ENCODE measurements at places on chromosomes 4 and X.

- no peak for DNase-seq
These were observed 407.6 kb downstream of the ANKRD50 start for GRCh38 chr4:124304941-124305340.

- no peak for DNase-seq
These were observed 105.6 kb downstream of the APOOL start for GRCh38 chrX:85109235-85109634.

- DNase-seq, result no peak
These were observed 86.7 kb upstream of the NKX1-1 start for GRCh38 chr4:1492651-1493539.

GRCh38 chr4:174434455-174434854 is 87.8 kb downstream of the HPGD start:
- no peak for DNase-seq

GRCh38 chrX:68640661-68641060 is 6.8 kb upstream of the STARD8 start:
- DNase-seq, result no peak

- DNase-seq, result no peak
These were observed 351.5 kb downstream of the TMA16 start for GRCh38 chr4:163846008-163846407.

- DNase-seq, result no peak
These were observed 899 bp upstream of the TMPRSS11D start for GRCh38 chr4:67884701-67885100.

GRCh38 chr4:57018980-57019379 is 40.3 kb downstream of the POLR2B start:
- DNase-seq, result no peak

DNA sequence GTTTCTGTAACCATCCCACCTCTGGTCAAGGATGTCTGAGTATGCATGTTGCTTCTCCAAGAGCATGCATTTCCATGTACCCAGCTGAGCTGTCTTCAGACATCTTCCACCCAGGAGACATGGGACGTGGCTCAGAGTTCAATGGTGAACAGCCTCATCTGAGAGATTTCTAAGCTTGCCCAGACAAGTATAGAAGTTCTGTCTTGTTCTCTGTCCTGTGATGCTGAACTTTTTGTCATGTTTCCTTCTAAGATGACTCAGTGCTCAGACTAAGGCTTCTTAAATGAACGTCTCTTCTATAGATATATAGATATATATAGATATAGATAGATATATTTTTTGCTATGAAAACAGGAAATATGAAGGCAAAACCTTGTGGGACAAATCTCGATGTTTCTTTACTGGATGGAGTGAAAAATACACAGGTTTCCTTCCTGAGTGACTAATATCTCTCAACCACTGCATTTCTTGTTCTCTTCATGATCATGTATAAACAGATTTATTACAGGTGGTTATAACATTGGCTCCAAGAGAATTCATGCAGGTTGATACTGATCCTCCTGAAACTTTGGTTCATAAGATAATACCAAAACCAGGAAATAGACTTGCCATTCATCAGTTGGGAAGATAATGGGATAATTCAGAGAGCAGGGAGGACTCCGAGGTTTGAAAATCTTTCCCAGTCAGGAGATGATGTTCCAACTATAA is 168.2 kb downstream of the ZNF518B start:
- no peak for DNase-seq

DNA sequence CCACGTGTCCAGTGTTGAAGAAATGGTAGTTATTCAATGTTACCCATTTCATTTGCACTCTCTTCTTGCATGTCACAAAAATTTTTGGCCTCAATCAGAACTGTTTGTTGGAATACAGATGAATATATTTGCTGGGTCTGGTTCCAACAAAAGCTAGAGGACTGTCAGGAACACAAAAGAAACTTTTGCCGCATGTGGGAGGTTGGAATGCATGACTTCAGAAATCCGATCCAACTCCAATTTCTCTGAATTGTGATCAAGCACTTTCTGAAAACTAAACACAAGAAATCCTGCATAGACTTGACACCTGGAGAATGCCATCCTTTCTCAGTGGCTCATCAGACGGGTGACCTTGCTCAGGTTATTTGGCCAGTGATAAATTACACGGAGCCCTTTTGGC is 15.4 kb downstream of the SETD7 start:
- DNase-seq, result no peak

GRCh38 chr4:37882665-37883296 is 8.1 kb upstream of the TBC1D1 start:
- no peak for DNase-seq

DNA sequence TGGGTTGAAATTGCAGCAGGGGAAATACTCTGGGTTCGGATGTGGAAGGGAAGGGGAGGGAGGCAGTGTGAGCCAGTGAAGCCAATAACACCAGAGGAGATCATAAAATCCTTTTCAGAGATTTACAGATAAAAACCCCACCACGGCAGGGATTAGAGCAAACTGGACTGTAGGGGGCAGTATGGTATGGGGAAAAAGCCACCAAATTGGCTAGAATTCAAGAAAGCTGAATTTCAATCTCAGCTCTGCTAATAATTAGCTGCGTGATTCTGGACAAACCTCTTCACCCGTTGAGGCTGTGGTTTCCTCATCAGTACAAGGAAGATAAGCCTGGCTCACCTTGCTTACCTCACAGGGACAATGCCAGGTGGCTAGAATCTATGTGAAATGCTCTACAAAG is 108.1 kb downstream of the ATG4A start:
- DNase-seq, result peak; percentile 67

- no peak for DNase-seq
These were observed 116.1 kb downstream of the AMMECR1 start for GRCh38 chrX:110201799-110202198.

DNA sequence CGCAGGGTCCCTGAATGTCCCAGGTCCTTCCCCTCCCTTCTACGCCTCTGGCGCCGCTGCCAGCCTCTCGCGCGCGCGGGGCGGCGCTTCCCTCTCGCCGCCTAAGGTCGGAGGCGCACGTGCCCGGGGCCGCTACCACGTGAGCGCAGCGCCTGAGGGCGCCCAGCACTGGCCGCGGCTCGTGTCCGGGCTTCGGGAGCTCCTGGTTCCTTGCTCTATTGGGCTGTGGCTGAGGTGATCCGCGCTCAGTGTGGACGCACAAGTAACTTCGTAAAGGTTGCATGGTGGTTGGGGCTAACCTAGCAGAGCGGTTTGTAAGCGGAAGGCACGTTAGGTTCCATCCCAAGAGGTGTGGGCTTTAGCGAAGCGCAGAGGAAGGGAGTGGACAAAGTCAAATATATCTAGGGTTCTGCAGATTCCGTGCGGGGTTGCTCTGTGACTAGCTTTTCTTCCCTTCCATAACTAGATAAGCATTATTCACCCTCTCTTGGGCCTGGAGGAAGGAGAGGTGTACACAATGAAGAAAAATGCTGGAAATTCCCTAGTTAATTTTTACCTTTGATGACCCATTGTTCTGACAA is 1.8 kb downstream of the TLL1 start:
- DNase-seq, result no peak

GRCh38 chr4:1187182-1187581 is 14.8 kb upstream of the SPON2 start:
- peak; percentile 27 for DNase-seq

DNA sequence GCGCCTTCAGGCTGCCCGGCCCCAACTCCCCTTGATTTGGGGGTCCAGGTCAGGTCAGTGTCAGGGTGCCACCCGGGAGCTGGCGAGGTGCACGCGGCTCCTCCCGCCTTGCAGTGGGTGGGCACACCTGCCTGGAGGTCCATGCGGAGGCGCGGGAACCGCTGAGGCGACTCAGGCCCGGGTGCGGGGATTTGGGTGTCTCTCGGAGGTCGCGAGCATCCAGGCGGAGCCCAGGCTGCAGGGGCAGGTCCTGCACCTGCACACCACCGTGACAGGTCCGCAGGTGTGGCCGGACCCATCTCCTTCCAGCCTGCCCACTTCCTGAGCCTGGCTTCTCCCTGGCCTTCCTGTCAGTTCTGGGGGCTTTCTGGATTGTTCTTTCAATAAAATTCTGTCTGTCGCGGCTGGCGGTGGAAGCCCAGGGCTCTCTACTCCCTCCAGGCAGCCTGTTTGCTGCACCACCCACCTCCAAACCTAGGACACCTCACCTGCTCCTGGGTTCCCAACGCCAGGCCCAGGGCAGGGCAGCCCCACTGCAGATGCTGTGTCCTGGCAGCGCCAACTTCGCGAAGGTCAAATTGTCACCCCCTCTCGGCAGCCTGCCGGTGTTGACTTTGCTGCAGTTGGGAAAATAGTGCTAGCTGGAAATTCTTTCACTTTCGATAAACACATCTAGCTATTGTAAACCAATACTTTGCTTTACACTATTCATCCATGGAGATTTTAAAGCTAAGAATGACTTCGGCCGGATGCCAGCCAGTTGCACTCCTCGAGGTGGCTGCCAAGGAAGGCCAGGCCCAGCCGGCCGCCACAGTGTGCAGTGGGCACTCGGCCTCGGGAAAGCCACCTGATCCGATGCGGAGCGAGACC is 35.9 kb downstream of the FGFRL1 start:
- DNase-seq, result no peak

- no peak for DNase-seq
These were observed 26.8 kb upstream of the STPG2 start for GRCh38 chr4:98170035-98170434.

DNA sequence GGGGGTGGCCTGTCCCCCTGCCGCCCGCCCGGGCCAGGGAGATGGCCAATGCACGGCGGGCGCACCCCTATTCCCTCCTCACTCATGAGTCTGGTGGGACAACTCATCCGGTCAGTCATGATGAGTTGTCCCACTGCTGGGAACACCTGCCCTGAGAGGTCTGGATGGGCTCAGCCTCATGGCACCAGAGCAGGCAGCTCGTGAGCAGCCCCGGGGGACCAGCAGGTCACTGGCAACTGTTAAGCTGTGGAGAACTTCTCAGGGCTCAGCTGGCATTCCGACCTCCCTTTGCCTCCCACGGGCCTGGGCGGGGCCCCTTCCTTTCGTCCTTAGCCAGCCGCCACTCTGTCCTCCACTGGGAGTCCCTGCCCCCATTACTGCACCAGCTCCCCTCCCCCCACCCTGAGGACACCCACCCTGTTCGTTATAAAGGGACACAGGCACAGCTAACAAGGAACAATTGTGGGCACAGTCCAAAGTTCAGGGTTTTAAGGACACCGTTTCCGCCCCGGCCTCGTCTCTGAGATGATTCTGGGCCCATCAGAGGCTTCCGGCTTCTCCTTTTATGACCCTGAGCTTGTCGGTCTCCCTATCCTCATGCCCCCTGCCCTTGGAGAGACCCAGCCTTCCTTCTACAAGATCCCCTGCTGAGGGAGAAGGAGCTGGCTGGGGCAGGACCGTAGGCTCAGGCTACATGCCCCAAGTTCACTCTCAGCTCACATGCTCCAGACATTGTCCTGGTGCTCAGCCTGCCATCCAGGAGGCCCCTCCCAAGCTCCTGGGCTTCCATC is 14.6 kb upstream of the KIAA0232 start:
- no peak for DNase-seq

GRCh38 chr4:14452001-14452400 is 550.3 kb upstream of the CPEB2 start:
- DNase-seq, result no peak

GRCh38 chr4:28926156-28926555 is 1794.0 kb upstream of the PCDH7 start:
- no peak for DNase-seq

All from vagina (tissue), 2 donors.